ENCODE measurements at places on chromosomes 12 and 14. TPM values are rescaled to one million over a fixed set of nuclear protein-coding genes. Genes with fewer than 3 reads are reported as not detected.

DNA sequence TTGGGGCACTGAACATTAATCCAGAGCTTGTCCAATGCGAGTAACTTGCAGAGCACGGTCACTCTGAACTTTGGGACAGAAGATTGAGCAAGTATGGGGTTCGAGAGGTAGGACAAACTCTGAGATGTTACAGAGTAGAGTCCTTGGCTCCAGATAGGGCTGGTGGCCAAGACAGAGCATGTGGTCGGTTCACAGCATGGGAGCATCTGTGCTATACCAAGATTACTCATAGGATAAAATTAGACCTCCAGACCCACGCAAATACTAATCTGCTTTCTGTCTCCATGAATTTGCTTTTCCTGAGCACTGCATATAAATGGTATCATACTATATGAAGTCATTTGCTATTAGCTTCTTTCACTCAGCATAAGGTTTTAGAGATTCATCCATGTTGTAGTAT lies 93.4 kb upstream of the TBX5 start:
- H3K4me1 ChIP-seq: no peaks in the 10 kb centered on the region
- no peaks in the 10 kb centered on the region for H3K36me3 ChIP-seq
- no peak overlapping the region for H3K27ac ChIP-seq
- no peaks in the 10 kb centered on the region for H3K27me3 ChIP-seq
- no peak overlapping the region for H3K4me3 ChIP-seq

DNA sequence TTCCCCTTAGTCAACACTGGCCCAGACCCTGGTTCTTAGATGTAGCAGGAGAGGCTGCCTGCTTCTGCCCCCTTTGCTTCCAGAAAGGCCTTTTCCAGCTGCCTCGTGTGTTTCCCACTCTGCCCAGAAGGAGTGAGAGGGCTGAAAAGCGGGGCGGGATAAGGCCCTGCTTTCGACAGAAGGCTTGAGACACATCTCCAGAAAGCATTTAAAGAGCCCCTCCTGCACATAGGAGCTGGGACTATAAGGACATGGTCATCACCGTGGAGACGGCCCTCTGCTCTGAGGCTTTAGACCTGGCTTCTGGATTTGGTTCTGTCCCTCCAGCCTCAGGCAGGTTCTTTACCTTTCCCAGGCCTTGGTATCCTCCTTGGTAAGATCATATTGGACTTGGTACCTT lies 11.9 kb downstream of the CALM1 start:
- no peaks in the 10 kb centered on the region for H3K27me3 ChIP-seq
- DNase-seq: no peak
- H3K36me3 ChIP-seq: peaks cover 5% of the 10 kb centered on the region
- H3K27ac ChIP-seq: peak overlapping the region; percentile 96

GRCh38 chr12:110888256-110888991 lies 32.0 kb downstream of the MYL2 start:
- no peak for DNase-seq
- H3K4me3 ChIP-seq: no peak overlapping the region
- no peaks in the 10 kb centered on the region for H3K36me3 ChIP-seq
- H3K27me3 ChIP-seq: no peaks in the 10 kb centered on the region
- H3K4me1 ChIP-seq: no peaks in the 10 kb centered on the region

DNA sequence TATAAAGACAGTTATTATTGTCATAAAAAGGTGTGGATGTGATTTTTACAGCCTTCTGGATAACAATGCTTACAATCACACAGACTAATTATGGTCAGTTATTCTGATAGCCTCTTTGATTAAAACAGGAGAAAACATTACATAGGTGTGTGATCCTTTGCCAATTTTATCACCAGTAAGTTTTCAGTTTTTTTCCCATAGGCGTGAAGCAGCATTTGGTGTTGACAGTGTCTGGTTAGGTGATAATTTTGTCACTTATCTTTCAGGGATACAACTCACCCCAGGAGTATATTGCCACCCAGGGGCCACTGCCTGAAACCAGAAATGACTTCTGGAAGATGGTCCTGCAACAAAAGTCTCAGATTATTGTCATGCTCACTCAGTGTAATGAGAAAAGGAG lies 208.8 kb downstream of the EPS8 start:
- H3K4me1 ChIP-seq: no peaks in the 10 kb centered on the region
- no peaks in the 10 kb centered on the region for H3K36me3 ChIP-seq
- no peak overlapping the region for H3K27ac ChIP-seq
- no peak for DNase-seq
- no peaks in the 10 kb centered on the region for H3K27me3 ChIP-seq

- DNase-seq: no peak
- no peaks in the 10 kb centered on the region for H3K27me3 ChIP-seq
- H3K4me1 ChIP-seq: no peaks in the 10 kb centered on the region
- no peaks in the 10 kb centered on the region for H3K36me3 ChIP-seq
- H3K4me3 ChIP-seq: no peak overlapping the region
- no peak overlapping the region for H3K27ac ChIP-seq
Observed at GRCh38 chr14:60455875-60456274, 30.0 kb downstream of the C14orf39 start.

- no peaks in the 10 kb centered on the region for H3K27me3 ChIP-seq
- peaks cover 3% of the 10 kb centered on the region for H3K4me1 ChIP-seq
- H3K27ac ChIP-seq: no peak overlapping the region
Observed at GRCh38 chr14:88829188-88829587, 4.7 kb downstream of the TTC8 start.

GRCh38 chr12:13090054-13090453 lies 13.4 kb downstream of the GSG1 start:
- no peak overlapping the region for H3K4me3 ChIP-seq
- DNase-seq: no peak
- no peak overlapping the region for H3K27ac ChIP-seq
- H3K36me3 ChIP-seq: no peaks in the 10 kb centered on the region
- no peaks in the 10 kb centered on the region for H3K4me1 ChIP-seq

DNA sequence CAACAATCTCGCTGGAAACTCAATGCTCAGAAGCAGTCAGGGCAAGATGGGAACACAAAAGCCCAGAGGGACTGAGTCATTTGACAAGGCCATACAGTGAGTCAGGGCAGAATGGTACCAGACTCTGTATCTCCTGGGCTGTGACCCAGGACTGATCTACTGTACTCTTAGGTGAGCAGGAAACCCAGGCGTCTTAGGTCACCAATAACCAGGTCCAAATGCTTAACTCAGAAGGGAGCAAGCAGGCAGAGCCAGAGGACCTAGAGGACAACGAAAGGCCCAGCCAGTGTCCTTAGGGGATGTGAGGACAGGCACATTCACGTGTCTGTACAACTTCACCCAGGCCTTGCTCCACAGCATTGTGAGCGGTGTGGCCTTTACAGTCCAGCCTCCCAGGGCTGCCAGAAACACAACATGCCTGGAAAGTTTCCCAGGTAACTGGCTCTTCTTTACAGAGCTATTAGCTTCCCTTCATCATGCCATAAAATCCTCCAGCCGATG lies 69.9 kb downstream of the ARL6IP4 start:
- no peak overlapping the region for H3K27ac ChIP-seq
- no peaks in the 10 kb centered on the region for H3K36me3 ChIP-seq
- no peaks in the 10 kb centered on the region for H3K27me3 ChIP-seq
- H3K4me3 ChIP-seq: no peak overlapping the region

DNA sequence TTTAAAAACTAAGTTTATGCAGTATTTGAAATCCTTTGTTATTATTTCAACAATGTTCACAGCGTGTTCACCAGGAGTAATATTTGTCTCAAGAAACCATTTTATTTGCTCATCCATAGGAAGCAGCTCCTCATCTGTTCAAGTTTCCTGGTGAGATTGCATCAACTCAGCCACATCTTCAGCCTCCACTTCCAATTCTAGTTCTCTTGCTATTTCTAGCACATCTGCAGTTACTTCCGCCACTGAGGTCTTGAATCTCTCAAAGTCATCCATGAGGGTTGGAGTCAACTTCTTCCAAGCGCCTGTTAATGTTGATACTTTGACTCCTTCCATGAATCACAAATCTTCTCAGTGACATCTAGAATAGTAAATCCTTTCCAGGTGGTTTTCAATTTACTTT lies 18.0 kb downstream of the CLEC9A start:
- H3K27ac ChIP-seq: no peak overlapping the region
- H3K36me3 ChIP-seq: no peaks in the 10 kb centered on the region
- no peak for DNase-seq
- H3K4me1 ChIP-seq: no peaks in the 10 kb centered on the region
- no peak overlapping the region for H3K4me3 ChIP-seq

DNA sequence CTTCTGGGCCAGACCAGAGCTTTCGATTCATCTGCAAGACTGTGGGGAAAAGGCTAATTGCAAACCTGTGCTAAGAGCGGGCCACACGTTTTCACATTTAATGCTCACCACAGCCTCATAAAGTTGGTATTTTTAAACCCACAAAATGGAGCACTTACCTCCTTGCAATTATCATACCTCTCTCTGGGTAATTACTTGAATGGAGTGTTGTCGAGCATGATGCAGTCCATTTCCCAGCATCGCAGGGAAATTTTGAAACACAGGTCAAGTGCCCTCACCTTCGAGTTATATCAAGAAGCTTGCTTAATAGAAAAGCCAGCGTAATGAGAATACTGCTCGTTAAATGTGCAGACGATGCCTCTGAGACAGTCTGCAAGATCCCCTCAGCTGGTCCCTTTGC lies 8.8 kb upstream of the IFI27L2 start:
- no peaks in the 10 kb centered on the region for H3K27me3 ChIP-seq
- H3K4me3 ChIP-seq: no peak overlapping the region
- no peaks in the 10 kb centered on the region for H3K36me3 ChIP-seq
- H3K4me1 ChIP-seq: no peaks in the 10 kb centered on the region
- H3K27ac ChIP-seq: no peak overlapping the region
- no peak for DNase-seq

DNA sequence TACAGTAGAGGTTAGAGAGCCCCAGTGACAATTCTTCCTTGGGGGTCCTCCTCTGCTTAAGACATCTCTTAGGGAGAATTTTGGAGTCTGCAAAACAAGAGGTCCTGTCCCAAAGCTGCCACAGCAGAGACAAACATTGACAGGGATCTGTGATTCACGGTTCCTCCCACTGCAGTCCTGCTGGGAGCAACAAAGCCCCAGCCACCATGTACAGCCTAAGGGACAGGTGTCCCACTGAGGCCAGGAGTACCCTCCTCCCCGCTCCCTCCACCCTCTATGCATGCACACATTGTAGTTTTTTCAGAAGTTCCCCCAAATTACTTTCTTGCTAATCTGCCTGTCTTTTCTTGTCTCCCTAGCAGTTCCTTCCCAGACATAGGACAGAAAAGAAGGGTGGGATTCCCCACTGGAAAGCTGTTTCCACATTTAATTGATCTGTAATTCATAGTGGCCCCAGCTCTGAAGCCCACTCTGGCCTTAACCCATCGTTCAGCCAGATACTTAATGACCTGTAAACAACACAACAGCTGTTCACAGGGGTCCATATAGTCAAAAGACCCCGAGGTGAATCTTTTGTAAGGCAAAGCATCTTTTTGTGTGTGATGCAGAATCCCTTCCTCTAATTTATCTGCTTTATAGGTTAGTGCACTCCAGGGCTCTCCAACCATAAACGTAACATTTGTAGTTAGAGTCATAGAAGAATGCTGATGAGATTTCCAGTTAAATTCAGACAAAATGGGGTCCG lies 13.9 kb upstream of the PRICKLE1 start:
- H3K4me1 ChIP-seq: peaks cover 2% of the 10 kb centered on the region
- DNase-seq: no peak
- H3K4me3 ChIP-seq: no peak overlapping the region
- H3K36me3 ChIP-seq: no peaks in the 10 kb centered on the region
- H3K27ac ChIP-seq: no peak overlapping the region

GRCh38 chr12:126944684-126945083 lies 1322.3 kb upstream of the TMEM132C start:
- no peak overlapping the region for H3K27ac ChIP-seq
- no peak overlapping the region for H3K4me3 ChIP-seq
- H3K4me1 ChIP-seq: no peaks in the 10 kb centered on the region

GRCh38 chr12:129071362-129071761 lies 218.1 kb downstream of the GLT1D1 start:
- H3K4me1 ChIP-seq: no peaks in the 10 kb centered on the region
- DNase-seq: no peak
- H3K27ac ChIP-seq: no peak overlapping the region
- no peaks in the 10 kb centered on the region for H3K36me3 ChIP-seq
- H3K27me3 ChIP-seq: no peaks in the 10 kb centered on the region

GRCh38 chr14:99271221-99271941 lies 616 bp downstream of the BCL11B start:
- no peak overlapping the region for H3K27ac ChIP-seq
- peak overlapping the region; percentile 6 for H3K4me3 ChIP-seq
- no peak for DNase-seq
- H3K4me1 ChIP-seq: no peaks in the 10 kb centered on the region

DNA sequence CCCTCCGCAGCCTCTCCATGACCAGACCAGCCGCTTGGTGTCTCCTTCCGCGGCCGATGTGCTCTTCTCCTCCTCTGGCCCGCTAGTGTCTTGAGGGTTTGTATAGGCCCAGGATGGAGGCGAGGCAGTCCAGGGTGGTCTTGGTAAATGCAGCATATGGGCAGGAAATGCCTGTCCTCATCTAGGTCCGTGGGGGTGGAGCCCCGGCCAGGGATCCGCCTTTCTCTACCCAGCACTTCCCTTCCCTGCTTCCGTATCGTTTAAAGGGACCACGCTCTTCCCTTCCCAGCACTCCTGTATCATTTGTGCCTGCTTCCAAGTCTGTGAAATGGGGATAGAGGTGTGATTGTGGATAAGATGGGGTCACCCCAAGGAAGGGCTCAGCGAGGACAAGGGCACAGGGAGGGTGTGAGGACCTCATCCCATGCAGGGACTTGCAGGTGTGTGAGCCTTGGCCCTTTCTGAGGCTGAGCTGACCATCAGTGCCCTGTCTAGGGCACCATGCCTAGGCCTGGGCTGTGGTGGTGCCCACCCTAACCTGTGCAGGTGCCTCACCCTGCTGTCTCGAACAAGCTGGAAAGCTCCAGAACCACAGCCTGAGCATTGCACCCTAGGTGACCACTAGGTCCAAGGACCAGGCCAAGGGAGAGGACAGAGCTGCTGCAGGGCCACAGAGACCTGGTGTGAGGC lies 326.8 kb upstream of the RTL1 start:
- no peak overlapping the region for H3K27ac ChIP-seq
- H3K27me3 ChIP-seq: no peaks in the 10 kb centered on the region
- H3K4me3 ChIP-seq: no peak overlapping the region
- peak; percentile 37 for DNase-seq
- H3K4me1 ChIP-seq: no peaks in the 10 kb centered on the region

GRCh38 chr14:32252030-32252670 lies 49.1 kb upstream of the RNU6-8 start:
- H3K27ac ChIP-seq: no peak overlapping the region
- H3K27me3 ChIP-seq: no peaks in the 10 kb centered on the region
- DNase-seq: no peak
- no peak overlapping the region for H3K4me3 ChIP-seq
- no peaks in the 10 kb centered on the region for H3K36me3 ChIP-seq
- no peaks in the 10 kb centered on the region for H3K4me1 ChIP-seq

The CBX5 gene
- 67.8 TPM for total RNA-seq

The GPR162 gene
- total RNA-seq: 16.6 TPM

The SERPINA1 gene
- total RNA-seq: 17.8 TPM

The FOXN4 gene
- not detected for total RNA-seq

The FAM186B gene
- total RNA-seq: 0.23 TPM

The TOMM20L gene
- not detected for total RNA-seq

The PROX2 gene
- not detected for total RNA-seq

Data from aorta (tissue), 5 donors.